Myocyte (in vitro differentiated cells): ENCODE measurements at places on chromosomes 2 and 18. TPM values are rescaled to one million over a fixed set of nuclear protein-coding genes. Genes with fewer than 3 reads are reported as not detected.

Gene HOXD13
- not detected in 2 replicates for total RNA-seq

- DNase-seq: no peak
Observed at GRCh38 chr2:175580652-175581051, 399.1 kb upstream of the ATP5MC3 start.

Gene SP5
- total RNA-seq: not detected in 2 replicates

DNA sequence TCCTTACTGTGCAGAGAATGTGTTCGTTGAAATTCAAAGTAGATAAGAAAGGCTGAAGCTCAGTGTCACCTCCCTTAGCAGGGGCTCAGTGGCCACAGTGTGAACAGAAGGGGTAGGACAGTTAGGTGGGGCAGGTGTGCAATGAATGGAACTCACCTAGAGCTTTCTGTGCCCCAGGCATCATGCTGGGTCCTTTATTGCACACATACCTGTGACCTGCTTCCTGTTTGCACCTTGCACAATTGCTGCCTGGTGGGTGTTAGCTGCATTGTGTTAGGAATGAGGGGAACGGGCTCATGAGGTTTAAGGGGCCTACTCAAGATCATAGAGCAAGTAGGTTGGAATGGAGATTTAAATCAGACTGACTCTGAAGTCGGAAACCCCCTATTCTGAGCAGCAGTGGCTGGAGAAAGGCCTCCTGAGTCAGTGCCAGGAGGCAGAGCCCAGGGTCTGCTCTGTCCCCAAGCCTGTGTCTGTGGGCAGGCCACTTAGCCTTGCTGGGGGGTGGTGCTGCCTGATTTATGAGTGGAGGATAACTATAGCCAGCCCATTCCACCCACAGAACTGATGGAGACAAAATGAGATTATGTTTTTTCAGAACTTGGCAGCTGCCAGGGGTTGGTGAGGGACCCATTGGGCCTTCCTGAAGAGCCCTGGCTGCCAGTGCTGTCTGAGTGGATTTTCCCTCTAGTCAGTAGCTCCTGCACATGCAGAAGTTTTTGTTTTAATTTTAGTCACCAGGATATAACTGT, 76.2 kb downstream of the NPAS2 start:
- DNase-seq: no peak

DNA sequence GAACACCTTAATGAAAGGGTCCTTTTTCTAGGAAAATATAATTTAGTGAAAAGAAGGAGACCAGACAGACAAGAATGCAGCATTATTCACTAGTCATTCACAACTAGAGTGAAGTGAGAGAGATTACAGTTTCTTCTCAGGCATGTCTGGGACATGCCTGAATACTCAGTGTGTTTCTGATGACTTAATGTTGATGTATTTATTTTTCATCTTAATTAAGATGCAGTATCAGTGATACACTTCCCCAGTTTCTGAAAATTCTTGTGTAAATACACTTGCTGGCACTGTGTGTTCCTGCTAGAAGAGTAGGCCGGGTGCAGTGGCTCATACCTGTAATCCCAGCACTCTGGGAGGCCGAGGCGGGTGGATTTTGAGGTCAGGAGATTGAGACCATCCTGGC, 143.6 kb downstream of the MYO3B start:
- no peak for DNase-seq

GRCh38 chr2:1651121-1652033, 92.9 kb downstream of the PXDN start:
- DNase-seq: no peak

- no peak for DNase-seq
Observed at GRCh38 chr2:47295131-47295980, 107.6 kb upstream of the MSH2 start.

DNA sequence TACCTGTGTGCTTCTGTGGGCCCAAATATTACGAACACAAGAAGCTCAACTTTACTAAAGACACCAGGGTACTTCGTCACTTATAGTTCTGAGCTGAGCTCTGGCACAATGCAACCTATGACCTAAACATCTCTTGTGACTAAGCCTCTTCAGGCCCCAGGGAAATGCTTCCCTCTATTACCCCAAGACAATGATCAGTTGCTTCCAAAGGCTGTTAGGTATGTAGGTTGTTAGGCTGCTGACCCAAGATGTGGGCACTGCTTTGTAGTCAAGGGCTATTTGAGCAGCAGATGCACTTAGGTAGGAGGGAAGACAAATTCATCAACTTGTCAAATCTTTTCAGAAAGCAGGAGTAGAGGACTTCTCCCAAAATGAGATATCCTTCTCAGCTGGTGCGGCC, 640.1 kb downstream of the EPHA4 start:
- no peak for DNase-seq

Gene RAB31
- total RNA-seq: 18.7 and 19.0 TPM in 2 replicates
